ENCODE measurements at places on chromosomes 5 and 9.

- DNase-seq = no peak
Observed at GRCh38 chr5:69530561-69531405, 29.2 kb upstream of the GTF2H2C start.

DNA sequence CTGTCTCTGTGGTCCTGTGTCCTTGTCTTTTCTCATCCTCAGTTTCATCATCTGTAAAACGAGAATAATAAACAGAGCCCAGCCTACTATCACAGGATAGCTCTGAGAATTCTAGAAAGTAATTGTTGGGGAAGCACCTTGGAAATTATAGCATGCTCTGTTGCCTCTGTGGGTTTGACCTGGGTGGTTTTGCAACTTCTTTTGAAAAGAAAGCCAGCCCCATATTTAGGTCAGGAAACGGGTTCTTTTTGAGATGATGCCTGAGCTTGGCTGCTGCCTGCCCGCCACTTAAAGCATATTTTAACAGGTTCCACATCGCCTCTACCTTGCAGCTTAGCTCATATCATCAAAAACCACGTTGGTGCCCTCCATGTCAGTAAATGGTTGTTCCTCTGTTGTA, 111.1 kb downstream of the TLR4 start:
- no peak for DNase-seq

GRCh38 chr9:35962126-35962906, 4.4 kb upstream of the OR2S2 start:
- DNase-seq = peak; percentile 81

DNA sequence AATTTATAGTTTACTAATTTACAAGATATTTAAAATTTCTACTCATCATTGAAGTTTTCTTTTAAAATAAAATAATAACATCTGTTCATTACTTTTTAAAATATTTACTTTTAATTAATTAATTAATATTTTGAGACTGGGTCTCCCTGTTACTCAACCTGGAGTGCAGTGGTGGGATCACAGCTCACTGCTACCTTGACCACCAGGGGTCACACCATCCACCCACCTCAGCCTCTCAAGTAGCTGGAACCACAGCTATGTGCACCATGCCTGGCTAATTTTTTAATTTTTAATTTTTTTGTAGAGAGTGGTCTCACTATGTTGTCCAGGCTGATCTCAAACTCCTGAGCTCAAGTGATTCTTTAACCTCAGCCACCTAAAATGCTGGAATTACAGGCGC, 1013.6 kb downstream of the CDH9 start:
- peak; percentile 36 for DNase-seq

GRCh38 chr5:146254223-146254622, 50.8 kb downstream of the RBM27 start:
- no peak for DNase-seq

DNA sequence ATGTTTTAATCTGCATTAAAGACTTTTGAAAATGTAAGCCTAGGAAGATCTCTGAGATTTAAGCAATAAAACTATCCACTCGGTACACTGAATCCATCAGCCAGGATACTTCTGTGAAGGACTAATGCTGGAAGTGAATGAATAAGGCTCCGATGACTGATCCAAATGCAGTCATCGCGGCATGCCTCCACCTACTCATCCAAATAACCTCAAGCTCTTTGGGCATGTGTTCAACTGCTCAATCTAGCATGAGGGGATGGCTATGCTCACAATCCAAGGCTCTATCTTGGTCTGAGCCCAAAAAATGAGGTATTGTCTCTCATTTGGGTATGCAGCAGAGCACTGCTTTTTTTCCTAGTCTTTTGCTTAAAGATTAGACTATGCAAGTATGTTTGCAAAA, 19.2 kb downstream of the MARCHF3 start:
- DNase-seq = no peak

GRCh38 chr5:89850513-89850865, 559.1 kb downstream of the CETN3 start:
- no peak for DNase-seq

DNA sequence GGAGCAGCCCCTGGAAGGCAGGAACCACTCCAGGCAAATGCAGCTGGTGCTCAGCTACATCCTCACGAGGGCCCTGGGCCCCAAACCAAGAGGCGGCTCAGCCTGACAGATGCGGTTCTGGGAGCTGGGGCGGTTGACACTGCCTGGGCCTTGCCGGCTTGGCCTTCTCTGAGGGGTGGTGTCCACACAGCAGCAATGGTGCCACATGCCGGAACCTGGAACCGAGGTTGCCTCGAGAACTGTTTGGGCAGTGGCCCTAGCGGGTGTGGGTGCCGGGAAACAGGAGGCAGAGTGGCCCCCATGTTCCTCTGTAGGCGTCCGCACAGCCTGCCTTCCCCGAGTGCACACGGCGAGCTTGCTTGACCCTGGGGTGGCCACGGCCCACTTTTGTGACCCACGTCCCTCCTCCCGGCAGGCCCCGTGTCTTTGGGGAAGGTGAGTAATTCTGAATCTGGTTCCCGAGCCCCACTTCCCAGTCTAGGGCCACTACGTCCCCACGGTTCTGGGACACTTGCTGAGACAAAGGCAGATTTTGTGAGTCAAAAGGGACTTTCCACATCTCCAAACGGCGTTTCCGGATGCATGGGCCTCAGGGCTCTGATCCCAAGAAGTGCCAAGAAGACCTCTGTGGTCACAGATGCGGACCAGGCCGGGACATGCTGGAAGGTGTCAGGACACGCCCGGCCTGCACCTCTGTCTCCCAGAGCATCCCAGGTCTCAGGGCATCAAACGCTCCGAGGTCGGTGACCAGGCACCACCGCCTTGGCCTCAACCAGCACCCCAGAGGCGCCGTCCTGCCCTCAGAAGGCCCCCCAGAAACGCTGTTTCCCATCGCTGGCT, 27.7 kb upstream of the SLC12A7 start:
- DNase-seq = no peak

DNA sequence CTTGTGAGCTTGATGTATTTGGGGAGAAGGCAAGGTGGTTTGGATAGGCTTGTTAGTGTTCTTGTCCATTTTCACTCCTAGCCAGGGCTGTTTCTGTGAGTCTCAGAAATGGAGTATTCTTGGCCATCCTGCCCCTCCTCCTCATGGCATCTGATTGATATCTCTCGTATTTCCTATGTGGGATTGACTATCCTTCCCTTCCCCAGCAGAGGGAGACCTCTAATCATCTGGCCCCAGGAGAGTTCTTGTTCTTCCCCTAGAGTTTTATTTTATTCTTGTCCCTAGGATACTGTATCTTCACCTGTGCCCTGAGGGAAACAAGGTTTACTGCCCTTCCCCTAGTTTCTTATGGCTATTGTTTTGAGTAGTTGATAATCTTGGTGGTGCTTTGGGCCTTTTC, 114.4 kb downstream of the VPS13A start:
- no peak for DNase-seq

DNA sequence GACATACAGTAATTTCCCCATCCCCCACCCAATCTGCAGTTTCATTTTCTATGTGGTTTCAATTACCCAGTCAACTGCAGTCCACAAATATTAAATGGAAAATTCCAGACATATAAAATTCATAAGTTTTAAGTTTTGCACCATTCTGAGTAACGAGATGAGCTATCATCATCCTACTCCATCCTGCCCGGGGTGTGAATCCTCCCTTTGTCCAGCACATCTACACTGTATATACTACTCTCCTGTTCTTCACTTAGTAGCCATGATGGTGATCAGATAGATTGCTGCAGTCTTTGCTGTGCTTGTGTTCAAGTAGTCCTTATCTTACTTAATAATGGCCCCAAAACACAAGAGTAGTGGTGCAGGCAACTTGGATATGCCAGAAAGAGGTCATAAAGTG, 11.3 kb downstream of the OXCT1 start:
- no peak for DNase-seq
